Stimulated activated naive CD4-positive, alpha-beta T cell (primary cell): ENCODE measurements at places on chromosomes 4 and X.

DNA sequence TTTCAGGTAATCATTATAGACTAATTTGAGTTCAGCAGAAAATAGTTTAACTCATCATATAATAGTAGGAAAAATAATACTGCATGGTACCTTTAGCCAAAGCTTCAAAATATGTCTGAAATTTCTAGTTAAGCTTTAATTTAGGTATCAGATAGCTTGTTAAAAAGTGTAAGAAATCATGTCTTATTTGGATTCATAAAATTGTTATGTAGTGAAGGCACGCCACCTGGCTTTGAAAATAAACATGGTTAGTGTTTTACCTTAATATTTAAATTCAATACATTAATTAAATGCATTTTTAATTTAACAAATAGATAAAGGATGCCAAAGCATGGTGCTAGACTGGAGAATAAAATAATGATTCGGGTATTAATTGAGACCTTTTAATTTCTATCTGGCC is 211.4 kb downstream of the FSTL5 start:
- DNase-seq = no peak

DNA sequence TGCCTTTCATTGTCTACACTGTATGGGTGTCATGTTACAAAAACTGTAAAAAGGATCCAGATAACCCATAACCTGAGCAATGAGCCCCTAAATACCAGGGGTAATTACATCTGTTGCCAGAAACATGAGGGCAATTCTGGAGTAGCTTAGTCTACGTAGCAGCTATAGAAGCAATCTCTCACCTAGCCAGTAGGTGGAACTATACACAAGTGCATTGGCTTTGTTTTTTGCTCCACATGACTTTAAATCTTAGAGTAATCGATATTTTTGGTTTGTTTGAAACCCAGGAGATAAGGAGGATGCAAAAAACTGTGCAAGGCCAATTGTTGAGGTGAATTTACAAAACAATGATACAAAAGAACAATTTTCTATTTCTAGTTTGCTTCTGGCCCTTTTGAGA is 57.5 kb downstream of the GPR82 start:
- peak; percentile 43 for DNase-seq

- DNase-seq = no peak
These were observed 55.9 kb downstream of the UGT2A3 start for GRCh38 chr4:68895561-68896198.

DNA sequence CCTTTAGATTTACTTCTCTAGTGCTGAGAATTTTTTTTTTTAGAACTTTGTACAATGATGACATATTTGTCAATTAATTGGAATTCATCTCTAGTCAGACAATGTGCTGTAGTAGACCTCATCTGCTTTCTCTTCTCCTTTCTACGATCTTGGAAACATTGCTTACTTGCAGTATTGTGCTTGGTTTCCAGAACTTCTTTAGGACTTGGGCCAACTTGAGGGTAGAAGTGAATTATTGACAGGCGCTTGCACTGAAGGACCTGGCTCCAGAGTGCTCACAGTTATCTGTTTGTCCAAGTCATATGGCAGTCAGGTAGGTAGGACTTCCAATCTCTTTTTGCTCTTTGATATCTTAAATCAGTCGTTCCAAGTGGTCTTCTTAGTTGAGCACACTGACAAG is 39.6 kb downstream of the FNIP2 start:
- DNase-seq = no peak

- DNase-seq = no peak
These were observed 672.2 kb downstream of the TRAM1L1 start for GRCh38 chr4:116413222-116413621.
